Activated naive CD4-positive, alpha-beta T cell treated with anti-CD3 and anti-CD28 coated beads, Interleukin-2, amount 50 U/mL, for 16 hours (primary cell): ENCODE measurements at places on chromosomes 11 and 22.

DNA sequence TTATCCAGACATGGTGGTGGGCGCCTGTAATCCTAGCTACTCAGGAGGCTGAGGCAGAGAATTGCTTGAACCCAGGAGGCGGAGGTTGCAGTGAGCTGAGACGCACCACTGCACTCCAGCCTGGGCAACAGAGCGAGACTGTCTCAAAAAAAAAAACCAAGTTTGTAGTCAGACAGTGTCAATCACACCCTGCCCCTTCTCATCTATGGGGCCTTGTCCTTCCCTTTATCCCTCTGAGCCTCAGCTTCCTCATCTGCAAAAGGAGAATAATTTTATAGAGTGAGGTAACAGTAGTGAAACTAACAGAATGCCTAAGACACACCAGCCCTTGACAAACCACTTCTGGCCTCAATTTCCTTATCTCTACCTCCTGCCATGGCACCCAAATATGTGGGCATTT is 10.7 kb downstream of the BCL9L start:
- no peak for DNase-seq

- DNase-seq = no peak
These were observed 979 bp downstream of the ZBED5 start for GRCh38 chr11:10856689-10857458.

DNA sequence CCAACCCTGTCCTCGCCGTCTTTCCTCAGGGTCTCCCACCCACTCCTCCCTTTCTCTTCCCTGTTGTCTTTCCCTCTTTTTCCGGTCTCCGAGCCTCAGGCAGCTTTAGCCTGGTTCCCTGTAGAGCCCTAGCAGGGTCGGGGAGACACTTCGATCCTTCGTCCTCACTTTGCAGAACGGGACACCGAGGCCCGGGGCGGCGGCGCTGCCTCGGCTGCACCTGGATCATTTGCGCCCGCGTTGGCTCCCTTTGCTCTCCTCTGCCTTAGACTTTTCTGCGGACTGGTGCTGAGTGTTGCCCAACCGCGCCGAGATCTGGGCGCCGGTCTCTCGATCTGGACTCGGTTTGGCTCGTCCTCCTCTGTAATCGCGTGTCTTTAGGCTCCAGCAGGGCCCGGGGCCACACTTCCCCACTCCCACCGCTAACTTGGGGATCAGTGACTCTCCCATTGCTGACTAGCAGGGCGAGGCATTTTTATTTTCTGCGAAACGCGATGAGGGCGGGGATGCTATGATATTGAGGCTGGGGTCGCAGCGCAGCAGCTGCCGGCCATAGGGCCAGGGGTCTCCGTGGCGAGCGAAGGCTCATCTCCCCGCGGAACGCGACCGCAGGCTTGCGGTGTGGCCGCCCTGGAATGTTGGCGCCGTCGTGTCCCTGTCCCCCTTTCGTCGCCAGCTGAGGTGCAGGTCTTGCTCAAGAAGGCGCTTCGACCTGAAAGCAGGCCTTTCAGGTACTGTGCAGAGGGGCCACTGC is 1.6 kb upstream of the E2F8 start:
- DNase-seq = no peak

DNA sequence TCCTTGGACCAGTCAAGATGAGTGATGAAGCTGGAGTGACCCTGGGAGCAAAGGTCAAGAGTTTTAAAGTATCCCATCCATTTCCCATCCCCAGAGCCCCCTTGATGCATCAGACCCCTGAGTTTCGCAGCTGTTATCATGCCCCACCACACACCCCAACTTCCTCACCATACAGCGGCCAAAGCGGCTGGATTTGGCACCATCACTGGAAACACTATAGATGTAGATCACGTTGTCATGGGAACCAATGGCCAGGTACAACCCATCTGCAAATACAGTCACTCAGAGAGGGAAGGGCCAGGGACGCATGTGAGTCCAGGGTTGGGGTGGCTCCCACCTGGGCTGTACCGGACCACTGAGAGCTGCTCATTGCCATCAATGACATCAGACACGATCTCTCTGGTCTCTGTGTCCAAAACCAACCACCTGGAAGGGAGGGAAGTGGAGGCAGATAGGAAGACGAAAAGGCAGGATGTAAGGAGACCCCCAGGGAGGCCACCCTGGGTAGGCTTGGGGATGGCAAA is 2.2 kb upstream of the MTA2 start:
- DNase-seq = no peak

- no peak for DNase-seq
These were observed 48.8 kb downstream of the ENDOD1 start for GRCh38 chr11:95138448-95138847.

DNA sequence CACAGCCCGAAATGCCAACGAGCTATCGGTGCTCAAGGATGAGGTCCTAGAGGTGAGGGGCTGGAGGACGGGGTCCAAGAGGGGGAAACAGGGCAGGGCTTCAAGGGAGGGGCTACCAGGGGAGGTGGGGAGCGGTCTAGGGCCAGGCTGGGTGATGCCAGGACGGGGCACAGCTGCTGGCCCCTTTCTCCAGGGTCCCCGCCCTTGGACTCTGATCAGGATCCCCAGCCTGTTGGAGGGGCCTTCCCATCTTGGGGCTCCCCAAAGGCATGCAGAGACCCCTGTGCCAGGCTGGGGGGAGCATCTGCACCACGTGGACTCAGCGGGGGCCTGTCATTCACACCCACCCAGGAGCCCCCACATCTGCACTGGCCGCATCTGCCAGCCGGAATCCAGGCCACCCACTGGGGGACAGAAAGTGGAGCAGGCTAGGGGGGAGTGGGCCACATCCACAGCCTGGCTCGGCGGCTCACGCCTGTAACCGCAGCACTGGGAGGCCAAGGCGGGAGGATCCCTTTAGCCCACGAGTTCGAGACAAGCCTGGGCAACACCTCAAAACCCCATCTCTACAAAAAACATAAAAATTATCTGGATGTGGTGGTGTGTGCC is 18.9 kb downstream of the EPS8L2 start:
- DNase-seq = no peak

DNA sequence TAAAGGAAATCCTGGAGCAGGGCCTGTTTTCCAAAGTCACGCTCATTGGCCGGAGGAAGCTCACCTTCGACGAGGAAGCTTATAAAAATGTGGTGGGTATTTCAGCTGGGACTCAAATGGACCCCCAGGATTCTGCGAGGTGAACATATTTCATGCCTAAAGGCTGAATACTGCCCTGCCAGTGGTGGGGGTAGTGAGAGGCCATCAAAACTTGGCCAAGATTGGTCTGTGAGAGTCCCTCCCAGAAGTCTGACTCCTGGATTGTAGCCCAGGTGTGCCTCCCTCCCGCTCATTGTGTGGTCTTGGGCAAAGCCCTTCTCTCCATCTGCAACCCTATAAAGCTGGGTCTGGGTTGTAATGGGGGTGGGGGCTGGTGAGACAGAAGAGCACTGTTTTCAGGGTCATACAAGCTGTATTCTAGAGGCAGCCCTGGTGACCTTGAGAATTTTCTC is 853 bp downstream of the HTATIP2 start:
- DNase-seq = no peak

GRCh38 chr11:22627421-22627820 is 1.8 kb upstream of the FANCF start:
- no peak for DNase-seq

DNA sequence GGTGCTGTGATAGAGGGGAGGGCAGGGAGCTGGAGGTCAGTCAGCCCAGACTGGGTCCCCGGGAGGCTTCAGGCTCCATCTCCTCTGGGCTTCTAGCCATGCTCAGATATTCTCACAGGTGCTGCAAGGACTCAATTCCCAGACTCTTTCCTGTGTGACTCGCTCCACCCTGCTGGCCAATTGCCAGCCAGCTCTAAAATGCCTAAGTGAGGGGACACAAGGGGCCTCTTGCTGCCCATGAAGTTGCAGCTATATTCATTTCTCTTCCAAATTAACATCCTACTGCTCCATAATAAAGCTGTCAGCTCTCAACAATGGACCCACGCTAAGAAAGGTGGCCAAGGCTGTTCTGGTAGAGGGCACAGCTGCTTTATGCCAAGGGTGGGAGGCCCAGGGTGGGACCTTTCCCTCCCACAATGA is 101.5 kb downstream of the PLEKHA7 start:
- no peak for DNase-seq
